ENCODE measurements at places on chromosomes 13 and 19. TPM values are rescaled to one million over a fixed set of nuclear protein-coding genes. Genes with fewer than 3 reads are reported as not detected.

DNA sequence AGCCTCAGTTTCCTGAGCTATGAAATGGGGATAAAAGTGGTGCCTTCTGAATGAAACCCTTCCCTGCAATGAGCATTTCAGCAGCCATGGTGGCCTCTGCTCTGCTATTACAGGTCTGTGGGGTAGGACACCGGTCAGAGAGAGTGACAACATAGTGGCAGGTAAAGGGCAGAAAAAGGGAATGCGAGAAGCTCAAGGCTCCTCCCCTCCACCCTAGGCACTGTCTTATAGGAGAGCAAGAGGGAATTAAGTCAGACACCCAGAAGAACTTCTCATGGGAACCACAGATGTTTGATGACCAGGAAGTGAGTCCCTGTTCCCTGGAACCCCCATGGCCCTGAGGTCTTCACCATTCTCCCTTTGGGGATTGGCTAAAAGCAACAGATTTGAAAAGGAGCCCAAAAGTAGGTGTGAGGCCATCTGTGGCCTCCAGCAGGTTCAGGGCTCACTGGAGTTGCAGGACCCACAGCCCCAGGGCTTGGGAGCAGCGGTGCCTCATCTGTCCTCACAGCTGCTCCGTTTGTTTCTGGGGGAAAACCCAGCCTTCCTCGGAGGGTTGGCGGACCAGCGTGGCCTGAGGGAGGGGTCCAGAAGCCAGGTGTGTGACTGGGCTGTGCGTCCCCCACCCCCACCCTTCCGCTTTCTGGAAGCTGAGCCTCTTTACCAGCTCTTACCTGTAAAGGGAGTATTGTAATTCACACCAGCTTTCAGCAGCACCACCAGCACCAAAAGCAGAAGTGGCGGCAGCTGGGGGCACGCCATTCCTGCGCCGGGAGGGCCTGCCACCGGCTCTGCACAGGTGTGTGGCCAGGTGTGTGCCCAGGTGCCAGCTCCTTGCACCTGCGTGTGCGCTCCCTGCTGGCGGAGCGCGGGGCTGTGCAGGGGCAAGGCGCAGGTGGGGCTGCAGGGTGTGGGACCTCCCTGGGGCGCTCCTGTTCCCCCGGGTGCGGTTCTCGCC is 19.4 kb downstream of the IQCN start:
- DNase-seq: no peak

DNA sequence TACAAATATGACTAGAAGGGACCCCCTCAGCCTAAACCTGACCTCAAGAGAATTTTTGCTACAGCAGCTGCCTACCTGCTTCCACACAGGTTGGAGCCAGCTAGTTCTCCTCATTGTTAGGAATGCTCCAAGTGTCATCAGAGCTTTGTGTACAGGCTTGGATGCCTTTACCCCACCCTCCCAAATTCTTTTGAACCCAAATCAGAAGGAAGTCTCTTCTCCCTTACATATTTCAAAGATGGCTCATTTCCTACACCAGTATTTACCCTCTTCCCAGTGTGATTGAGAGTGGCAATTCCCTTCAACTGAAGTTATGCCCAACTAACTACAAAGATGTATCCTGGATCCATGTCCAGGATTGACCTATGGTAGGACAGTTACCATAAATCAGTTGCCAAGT is 323.2 kb downstream of the OXGR1 start:
- DNase-seq: no peak

DNA sequence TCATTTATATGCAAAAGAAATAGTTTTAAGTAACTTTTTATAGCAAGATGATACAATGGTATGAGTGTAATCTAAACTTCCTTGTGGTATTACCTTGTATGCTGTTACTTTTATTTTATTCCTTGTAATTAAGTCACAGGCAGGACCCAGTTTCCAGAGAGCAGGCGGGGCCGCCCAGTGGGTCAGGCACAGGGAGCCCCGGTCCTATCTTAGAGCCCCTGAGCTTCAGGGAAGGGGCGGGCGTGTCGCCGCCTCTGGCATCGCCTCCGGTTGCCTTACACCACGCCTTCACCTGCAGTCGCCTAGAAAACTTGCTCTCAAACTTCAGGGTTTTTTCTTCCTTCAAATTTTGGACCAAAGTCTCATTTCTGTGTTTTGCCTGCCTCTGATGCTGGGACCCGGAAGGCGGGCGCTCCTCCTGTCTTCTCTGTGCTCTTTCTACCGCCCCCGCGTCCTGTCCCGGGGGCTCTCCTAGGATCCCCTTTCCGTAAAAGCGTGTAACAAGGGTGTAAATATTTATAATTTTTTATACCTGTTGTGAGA is 10.2 kb downstream of the PLPPR3 start:
- no peak for DNase-seq

DNA sequence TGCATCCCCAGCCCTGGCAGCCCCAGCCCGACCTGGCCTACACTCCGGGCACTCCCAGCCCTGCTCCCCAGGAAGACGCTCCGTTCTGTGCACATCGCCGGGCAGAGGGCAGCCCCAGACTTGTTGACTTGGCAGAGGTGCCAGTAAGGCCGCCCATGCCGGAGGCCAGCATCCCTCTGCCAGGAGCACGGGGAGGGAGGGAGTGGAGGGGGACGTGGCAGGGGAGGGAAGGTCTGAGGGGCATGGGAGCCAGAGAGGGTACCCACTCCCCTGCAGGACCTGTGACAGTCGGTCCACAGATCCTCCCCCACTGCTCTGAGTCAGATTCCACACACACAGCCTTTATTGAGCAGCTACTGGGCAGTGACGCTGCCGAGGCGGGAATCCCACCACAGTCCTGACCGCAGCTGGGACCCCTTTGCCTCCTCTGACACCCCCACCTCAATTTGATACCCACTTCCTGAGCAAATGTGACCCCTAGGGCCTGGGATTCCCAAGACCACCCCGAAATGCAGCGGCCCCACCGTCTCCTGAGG is 1.9 kb upstream of the NKPD1 start:
- DNase-seq: no peak

GRCh38 chr13:53783471-53783870 is 754.9 kb downstream of the OLFM4 start:
- peak; percentile 5 for DNase-seq

DNA sequence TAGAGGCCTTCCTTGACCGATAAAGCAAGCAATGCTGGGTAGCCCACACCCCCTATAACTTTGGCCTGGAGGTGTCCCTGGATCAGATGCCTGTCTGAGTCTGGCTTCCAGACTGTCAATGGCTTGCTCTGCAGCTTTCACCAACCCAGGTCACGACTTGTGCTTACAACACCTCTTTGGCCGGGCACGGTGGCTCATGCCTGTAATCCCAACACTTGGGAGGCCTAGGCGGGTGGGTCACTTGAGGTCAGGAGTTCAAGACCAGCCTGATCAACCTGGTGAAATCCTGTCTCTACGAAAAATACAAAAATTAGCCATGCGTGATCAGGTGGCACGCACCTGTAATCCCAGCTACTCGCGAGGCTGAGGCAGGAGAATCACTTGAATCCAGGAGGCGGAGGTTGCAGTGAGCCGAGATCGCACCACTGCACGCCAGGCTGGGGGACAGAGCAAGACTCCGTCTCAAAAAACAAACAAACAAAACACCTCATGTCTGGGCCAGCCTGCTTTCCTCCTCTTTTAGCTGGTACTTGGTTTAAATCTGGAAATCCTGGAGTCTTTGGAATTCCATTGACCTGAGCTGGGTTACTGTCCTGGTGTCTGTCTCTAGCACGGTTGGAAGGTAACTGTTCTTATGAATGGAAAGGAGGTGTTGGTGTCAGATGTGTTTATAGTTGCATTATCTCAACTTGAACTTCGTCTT is 10.3 kb upstream of the GARRE1 start:
- DNase-seq: no peak

DNA sequence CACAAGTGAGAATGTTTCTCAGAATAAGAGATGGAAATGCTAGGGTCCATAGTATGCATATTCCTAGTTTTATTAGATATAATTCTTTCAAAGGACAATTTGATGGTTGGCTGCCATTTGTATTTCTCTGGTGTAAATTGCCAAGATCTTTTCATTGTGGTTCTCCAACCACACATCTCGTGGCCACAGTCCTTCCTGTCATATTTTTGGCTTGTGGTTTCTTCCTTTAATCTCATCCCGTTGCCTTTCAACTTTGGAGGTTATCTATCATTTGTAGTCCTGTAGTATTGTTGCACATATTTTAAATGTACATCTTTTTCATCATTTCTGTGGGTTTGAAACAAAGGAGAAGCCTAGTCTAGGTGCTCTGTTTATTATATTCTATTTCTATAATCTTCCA is 61.2 kb downstream of the WASF3 start:
- no peak for DNase-seq

- no peak for DNase-seq
Observed at GRCh38 chr19:9354651-9355050, 8.2 kb upstream of the ZNF177 start.

Gene ZNF577
- 66.6 TPM for total RNA-seq

- no peak for DNase-seq
Observed at GRCh38 chr13:45623516-45624090, 8.1 kb upstream of the ERICH6B start.

Gene NR2C2AP
- total RNA-seq: 12.6 TPM

Gene GPR12
- 34.8 TPM for total RNA-seq

GRCh38 chr19:1847684-1848398 is 442 bp downstream of the REXO1 start:
- no peak for DNase-seq

DNA sequence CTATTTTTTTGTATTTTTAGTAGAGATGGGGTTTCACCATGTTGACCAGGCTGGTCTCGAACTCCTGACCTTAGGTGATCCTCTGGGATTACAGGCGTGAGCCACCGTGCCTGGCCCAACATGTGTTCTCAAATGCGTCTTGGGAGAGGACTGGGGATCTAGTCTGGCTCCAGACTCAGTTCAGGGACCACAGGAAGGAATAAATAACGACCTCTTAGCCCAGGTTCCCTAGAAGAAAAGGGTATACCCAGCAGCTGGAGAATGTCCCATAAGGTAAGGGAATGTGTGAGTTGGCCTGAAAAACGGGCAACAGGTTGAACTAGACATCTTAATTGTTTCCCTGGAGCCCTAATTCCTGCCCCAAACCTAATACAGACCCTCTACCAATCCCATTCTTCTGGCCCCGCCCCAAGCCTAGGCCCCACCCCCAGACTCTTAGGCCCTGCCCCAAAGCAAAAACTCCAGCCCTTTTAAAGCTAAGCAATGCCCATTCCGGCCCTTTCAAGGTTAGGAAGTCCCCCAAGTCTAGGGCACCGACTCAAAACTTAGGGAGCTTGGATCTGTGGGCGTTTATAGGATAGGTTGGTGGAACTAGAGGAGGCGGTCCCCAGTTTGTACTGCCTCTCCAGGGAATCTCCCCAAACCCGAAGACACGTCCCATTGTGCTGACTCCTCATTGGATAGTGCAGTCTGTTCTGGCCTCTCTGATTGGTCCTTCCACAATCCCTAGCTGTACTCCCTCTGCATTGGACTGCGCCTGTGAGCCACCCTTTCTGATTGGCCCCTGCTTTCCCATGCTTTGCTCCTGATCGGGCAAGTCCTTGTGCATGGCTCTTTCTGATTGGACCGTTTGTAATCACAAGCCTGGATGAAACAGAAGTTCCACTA is 5.4 kb upstream of the LRFN1 start:
- DNase-seq: no peak
